ENCODE measurements at places on chromosomes 12 and 14. TPM values are rescaled to one million over a fixed set of nuclear protein-coding genes. Genes with fewer than 3 reads are reported as not detected.

The OR6C6 gene
- not detected for total RNA-seq

GRCh38 chr14:84750763-84751554 is 779.0 kb upstream of the FLRT2 start:
- DNase-seq, result no peak

- DNase-seq, result no peak
These were observed 126.6 kb downstream of the BCAT1 start for GRCh38 chr12:24822121-24822899.

The GPD1 gene
- total RNA-seq, result not detected

The DICER1 gene
- total RNA-seq, result 28.6 TPM

GRCh38 chr12:113062502-113063395 is 6.2 kb downstream of the DTX1 start:
- DNase-seq, result no peak

DNA sequence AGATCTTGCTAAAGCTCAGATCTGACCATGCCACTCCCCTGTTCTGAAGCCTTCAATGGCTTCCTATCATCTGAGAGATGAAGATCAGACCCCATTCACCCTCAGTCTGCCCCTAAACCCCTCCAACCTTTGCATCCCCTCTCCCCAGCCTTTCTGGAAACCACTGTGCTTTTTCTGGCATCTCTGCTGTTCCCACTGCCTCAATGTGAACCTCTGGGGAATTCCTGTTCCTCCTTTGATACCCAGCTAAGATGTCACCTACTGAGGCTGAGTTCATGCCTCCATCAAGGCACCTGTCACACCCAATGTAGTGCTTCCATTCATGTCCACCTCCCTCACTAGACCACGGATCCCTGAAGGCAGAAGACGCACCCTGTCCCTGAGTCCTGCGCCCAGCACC is 19.3 kb downstream of the CYP46A1 start:
- no peak for DNase-seq

GRCh38 chr12:4607056-4607455 is 41.8 kb downstream of the AKAP3 start:
- DNase-seq, result no peak

- DNase-seq, result no peak
These were observed 6.5 kb downstream of the MBIP start for GRCh38 chr14:36313898-36314297.

DNA sequence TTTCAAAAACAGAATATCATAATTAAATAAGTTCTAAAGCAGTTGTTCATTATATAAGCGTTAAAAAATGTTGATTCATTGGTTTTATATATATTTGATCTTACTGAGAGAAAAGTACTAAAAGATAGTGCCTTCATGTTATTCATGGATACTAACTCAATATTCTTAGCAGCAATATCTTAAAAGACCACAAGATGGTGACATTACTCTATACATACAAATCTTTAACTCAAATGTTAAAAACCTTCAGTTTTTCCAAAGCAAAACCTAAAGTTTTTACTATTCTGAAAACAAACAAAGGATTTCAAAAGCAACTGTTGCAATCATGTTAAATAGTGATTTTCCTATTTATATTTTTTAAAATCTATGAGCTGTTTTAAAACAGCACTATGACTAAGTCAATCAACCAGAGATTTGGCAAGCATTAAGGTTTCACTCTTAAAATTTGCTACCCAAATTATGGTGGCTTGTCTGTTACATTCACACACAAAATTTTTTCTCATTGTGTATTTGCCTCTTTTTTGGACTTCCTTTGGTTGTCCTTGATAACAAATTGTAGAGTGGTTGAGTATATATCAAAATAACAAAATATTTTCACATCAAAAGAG is 50.1 kb upstream of the RERGL start:
- no peak for DNase-seq

The AMIGO2 gene
- 19.0 TPM for total RNA-seq

GRCh38 chr12:34126239-34126641 is 103.9 kb downstream of the ALG10 start:
- DNase-seq, result no peak

The LRRK2 gene
- 0.11 TPM for total RNA-seq

DNA sequence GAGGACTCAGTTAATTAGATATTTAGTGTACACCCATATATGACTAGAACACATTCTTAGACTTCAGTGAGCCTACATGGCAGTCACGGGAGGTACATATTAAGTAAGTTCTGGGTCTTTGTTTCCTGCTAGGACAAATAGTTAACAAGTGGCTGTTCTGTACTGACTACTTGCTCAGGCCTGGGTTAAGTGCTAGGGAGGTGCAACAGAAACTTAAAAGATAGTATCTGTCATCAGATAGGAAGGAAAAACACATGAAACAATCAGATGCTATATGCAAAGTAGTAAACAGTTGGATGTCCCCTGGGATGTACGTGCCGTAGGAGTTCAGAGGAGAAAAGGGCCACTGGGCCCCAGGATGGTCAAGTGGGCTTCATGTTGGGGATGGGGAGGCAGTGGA is 59.5 kb downstream of the SLC4A8 start:
- DNase-seq, result no peak

The KRT82 gene
- total RNA-seq, result not detected

The KRT71 gene
- total RNA-seq, result not detected

DNA sequence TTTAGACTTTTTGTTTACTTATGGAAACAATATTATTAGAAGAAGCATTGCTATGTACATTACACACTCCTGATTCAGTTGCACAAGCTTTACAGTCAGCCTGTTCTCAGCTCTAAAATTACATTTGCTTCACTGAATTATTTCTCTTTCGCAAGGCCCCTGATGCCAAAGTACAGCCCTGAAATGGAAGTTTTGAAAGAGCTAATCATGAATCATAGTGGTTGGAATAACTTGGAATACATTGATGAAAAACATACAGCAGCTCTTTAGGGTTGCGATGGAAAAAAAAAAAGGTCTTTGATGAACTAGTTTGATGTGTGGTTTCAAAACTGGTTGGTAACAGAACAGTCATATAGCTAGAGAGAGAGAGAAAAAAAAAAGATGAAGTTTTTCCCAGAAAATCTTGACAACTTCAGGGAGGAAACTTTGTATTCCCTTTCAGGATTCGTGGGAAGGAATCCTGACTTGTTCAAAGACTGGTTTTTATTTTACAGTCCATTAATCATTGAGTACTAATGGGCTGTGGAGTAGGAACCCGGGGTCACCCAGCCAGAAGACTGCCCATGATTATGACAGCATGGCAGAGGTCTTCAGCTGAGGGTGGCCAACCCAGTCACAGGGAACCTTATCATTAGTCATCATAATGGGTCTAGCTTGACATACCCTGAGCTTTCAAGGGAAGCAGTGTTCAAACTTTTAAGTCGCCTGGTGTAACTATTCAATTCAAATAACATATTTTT is 460.1 kb downstream of the NAV3 start:
- DNase-seq, result no peak

GRCh38 chr12:94898388-94898787 is 105.1 kb downstream of the NDUFA12 start:
- no peak for DNase-seq

DNA sequence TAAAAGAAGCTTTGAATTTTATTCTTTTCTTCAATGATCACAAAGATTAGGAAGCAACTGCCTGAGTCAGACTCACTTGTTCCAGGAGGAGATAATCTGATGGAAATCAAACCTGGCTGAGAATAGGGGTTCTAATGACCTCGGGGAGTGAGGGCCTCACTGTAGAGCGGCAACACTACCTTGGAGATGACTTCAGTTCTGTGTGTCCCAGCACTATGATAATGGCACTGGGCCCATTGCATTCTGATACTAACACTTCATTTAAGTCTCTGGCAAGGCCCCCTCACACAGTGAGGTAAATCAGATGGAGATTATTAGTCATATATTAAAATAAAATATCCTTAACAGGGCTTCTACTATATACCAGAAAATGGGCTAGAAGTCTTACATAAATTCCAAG is 233.3 kb upstream of the EGLN3 start:
- no peak for DNase-seq

DNA sequence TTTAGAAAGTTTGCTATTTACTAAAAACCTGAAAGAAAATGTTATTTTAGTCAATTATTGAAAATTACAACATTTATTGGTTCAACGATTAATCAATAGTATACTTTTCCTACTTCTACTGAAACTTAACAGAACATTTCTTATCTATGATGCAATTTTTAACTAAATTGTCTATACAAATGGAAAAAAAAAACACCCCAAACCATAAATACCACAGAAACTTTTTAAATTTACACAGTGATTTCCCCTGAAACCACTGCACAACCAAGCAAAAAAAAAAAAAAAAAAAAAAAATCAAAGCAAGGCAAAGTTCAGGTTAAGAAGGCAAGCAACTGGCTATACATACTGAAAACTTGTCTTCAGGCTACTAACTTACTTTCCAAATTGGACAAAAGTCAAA is 71.9 kb upstream of the POC1B start:
- no peak for DNase-seq

DNA sequence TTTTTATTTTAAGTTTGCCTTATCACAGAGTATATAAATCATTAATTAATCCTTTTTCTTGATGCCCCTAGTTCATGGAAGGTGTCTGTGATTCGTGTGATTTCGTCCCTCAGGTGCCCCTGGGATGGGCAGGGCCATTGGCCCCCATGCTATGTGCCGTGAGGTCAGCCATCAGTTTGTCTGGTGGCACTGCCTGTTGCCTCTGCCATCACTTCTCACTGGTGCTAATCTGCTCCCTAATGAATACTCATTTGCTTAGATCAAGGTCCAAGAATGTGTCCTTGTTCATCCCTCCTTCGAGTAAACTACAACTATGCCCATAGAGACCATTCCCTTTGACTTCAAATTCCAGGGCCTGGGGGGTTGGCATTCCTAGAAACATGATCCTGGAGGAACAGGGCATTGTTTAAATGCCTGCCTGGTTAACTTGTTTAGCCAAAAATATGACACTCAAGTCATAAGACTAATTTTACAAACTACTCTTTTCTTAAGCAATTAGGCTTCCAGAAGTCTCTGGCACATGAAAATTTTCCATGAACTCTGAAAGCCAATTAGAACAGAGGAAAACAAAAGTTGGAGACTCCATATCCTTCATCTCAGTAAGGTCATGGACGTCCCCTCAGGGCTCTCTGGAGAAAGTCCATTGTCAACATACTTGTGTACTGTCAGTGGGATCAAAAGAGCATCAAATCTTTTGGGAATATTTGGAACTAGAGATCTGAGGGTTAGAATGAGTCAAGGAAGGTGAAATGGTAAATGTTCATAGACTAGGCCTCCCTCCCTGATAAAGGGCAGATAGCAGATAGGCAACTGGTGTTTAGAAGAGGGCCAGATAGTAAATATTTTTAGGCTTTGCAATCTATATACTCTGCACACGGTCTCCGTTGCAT is 90.9 kb upstream of the PLXNC1 start:
- no peak for DNase-seq

All from SJSA1 (cell line).